T-helper 22 cell (primary cell): ENCODE measurements at places on chromosomes 4 and X.

GRCh38 chr4:3353752-3354454, 61.1 kb downstream of the RGS12 start:
- DNase-seq, result no peak

DNA sequence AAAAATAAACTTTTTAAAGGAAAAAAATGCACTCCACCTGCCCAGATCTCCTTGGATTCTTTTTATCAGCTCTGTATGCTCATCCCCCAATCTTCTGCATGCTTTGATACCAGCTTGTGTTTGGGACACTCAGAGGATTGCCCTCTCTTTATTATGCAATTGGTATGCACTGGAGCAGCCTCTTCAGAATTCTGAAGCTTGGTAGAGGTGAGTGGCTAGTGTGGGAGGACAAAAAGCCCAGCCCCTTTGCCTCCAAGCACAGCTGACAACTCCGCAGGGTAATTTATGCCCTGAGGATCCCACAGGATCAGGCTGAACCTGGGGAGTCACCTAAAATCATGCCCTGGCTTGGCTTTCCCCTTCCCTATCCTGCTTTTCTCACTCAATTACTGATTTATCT, 16.7 kb downstream of the IL21 start:
- DNase-seq, result no peak

DNA sequence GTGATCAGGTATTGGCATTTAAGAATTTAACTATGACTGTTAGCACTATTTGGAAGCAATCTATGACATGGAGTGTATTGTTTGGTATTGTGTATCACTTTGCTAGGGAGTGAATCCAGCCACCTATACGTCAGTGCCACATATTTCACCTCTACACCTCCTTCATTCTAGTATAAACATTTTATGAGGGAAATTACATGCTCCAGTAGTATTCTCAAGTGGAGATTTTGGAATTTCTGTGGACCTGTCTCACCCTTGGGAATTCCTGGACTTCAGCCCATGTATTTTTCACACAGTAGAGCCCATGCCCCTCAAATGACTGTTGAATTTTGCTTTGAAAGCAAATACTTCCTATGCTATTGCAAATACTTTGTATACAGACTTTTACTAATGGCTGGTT, 11.3 kb downstream of the BST1 start:
- no peak for DNase-seq

- no peak for DNase-seq
These were observed 9.1 kb downstream of the CHRDL1 start for GRCh38 chrX:110786486-110786885.

- no peak for DNase-seq
These were observed 44.6 kb downstream of the C4orf33 start for GRCh38 chr4:129140521-129140920.

DNA sequence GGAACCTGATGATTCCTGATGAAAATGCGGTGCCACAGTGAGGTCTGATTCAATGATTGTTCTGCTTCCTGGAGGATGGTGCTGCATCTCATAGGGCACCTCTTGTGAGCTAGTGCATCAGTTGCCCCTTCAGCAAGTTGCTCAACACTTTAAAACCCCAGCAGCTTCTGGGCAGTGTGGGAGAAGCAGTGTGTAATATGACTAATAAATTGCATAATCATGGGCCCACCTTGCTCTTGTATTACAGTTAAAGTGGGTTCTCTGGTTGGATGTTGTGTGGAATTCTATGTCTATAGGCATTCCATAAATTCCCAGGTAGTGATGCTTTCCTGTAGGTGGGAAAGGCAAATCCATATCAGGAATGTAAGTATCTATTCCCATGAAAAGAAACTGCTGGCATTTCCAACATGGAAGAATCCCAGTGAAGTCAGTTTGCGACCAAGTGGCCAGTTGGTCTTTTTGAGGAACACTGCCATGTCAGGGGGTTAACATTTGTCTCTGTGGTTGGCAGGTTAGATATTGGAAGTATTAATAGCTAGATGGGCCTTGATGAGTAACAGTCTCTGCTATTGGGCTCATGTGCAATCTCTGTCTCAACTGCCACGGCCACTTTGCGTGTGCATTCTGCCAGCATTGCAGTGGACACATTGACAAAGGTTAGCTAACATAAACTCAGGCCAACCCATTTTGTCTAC, 121.1 kb upstream of the OTUD4 start:
- DNase-seq, result no peak

GRCh38 chr4:19803406-19803805, 448.3 kb upstream of the SLIT2 start:
- DNase-seq, result no peak

DNA sequence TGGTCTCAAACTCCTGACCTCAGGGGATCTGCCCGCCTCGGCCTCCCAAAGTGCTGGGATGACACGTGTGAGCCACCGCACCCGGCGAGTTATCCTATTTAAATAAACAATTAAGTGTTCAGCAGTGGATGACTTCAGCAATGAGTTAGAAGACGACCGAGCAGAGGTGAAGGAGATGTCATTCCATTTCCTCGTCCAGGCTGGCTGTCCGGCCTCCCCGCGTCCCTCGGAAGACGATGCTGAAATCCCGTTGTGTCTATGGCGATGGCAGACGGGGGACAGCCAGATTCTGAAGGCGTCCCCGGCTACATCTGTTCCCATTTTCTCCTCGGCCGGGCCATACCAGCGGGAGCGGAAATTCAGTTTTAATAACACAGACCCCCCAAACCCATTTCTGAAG, 209.8 kb downstream of the CRLF2 start:
- DNase-seq, result no peak

DNA sequence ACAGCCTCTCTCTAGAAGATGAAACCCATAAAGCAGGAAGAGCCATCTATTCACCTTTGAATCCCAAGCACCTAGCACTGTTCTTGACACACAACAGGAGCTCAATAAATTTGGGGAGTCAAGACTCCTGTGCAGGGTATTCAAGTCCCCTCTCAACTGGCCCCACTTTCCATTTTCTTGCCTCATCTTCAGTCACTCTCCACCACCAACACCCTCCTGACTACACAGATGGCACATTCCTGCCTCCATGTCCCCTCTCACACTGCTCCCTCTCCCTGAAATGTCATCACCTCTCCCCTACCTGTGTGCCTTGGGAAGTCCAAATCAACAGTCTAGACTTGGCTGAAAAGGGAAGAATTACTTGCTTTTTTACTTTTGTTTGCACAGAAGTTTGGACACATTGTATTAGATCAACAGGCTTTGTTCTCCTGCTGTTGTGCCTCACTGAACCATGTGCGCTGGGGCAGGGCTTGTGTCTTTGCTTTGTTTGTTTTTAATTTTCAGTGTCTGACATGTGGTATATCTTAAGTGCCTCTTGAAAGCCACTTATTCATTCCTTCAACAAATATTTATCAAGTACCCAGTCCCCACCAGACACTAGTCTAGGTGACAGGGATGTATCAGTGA, 85.1 kb downstream of the APBB2 start:
- DNase-seq, result no peak

DNA sequence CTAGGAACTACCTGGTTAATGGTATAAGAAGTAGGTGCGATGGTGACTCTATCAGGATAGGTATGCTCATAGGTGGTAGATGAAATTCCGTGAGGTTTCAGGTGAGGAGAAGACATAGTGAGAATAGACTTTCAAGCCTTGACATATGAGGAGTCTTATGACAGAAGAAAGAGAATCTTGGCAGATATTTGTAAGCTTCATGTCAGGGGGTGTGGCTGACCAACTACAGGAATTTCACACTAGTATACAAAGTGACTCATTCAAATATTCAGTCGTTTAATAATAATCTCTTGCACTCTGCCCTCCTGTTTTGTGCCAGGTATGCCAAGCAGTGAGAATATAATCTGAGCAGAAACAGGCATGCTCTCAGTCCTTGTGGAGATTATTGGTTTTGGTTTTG, 22.8 kb downstream of the PACRGL start:
- no peak for DNase-seq

- DNase-seq, result no peak
These were observed 265.3 kb downstream of the FRMPD4 start for GRCh38 chrX:12403474-12404082.

GRCh38 chr4:24002330-24002966, 112.6 kb upstream of the PPARGC1A start:
- DNase-seq, result no peak

DNA sequence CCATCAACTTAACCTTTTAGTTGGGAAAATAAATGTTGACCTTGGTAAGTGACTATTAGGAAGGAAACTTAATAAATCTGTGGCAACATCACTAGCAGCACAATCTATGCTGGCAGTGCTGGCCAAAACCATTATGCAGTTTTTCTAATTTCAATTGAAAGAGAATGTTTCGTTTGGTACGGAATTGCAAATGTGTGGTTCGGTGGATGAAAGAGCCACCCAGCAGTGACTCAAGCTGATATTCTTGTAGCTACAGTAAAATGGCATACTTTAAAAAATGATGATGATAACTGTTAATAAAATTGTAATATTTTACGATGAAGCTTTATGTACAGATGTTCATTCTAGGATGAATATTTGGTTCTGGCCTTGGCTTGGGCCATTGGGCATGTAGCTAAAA, 40.7 kb upstream of the AP1S2 start:
- no peak for DNase-seq

GRCh38 chrX:73758250-73758649, 195.3 kb downstream of the CHIC1 start:
- no peak for DNase-seq

DNA sequence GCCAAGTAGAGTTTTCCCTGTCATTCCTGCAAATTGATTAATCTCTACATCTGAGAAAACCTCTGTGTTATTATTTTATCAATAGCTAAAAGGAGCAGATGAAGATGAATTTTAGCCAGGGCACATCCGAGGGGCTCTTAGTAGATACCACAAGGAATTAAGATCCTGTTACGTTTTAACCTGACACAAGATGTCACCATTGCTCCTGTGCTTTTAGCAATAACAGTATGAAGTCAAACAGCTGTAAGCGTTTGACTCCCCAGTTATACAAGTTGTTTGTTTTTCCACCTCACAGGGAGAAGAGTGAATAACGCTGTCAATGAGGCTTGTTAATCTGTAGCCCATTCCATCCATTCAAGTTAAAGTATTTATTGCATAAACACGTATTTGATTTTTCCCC, 76.0 kb upstream of the AP1S2 start:
- DNase-seq, result no peak

GRCh38 chrX:20418379-20419150, 151.9 kb upstream of the RPS6KA3 start:
- no peak for DNase-seq

GRCh38 chrX:7948483-7948882, 21.3 kb upstream of the PNPLA4 start:
- no peak for DNase-seq

DNA sequence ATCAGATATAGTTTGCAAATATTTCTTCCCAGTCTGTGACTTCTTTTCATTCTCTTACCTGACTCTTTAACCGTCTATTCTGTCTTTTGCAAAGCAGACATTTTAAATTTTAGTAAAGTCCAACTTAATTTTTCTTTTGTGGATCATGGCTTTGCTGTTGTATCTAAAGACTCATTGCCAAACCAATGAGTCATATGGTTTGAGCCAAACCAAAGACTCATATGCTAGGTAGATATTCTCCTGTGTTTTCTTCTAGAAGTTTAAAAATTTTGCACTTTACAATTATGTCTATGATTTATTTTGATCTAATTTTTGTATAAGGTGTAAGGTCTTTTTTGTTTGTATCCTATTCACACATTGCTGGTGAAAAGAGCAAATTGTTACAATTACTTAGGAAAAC, 446.8 kb downstream of the ANKRD50 start:
- DNase-seq, result no peak

- DNase-seq, result no peak
These were observed 2506.6 kb downstream of the ARAP2 start for GRCh38 chr4:33737726-33738125.

- DNase-seq, result no peak
These were observed 78.9 kb upstream of the CNKSR2 start for GRCh38 chrX:21295246-21295820.

- no peak for DNase-seq
These were observed 71.5 kb downstream of the TMEM47 start for GRCh38 chrX:34585561-34585960.

DNA sequence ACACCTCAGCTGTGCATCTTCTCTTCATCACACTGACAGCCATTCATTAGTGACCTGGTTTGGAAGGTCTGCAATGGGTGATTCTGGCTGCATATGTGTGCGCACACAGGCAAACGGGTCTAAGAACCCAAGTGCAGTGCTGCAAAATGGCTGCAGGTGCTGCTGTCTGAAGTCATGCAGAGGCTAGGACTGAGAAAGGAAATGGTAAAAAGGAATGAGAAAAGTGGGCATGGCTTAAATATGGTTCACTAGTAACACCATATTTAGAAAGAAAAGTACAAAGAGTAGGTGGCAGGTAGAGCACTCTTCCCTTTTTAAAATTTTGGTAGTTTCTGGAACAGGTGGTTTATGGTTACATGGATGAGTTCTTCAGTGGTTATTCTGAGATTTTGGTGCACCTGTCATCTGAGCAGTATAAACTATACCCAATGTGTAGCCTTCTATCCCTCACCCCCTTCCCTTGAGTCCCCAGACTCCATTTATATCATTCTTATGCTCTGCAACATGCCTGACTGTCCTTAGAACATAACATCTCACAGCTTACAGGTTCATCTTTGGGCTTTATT, 78.4 kb downstream of the CCNG2 start:
- DNase-seq, result no peak

- no peak for DNase-seq
These were observed 165.1 kb upstream of the POF1B start for GRCh38 chrX:85544609-85545008.

- no peak for DNase-seq
These were observed 22.5 kb upstream of the MYOZ2 start for GRCh38 chr4:119113033-119113655.

DNA sequence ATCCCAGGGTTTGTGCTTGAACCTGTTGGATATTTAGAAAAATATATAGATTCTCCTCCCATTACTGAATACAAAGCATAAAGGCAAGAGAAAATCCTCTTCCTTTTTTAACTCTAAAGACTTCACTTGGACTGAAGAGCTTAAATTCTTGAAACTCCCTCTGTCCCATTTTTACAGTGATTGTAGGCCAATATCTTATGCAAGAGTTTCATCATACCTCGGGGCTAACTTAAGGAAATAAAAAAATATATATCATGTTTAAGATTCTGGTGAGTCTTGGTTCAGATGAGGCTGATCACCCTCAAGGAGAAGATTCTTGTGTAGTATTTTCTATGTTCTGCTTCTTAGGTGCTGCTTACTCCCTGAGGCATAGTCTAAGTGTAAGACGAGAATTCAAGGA, 1449.6 kb downstream of the C4orf33 start:
- no peak for DNase-seq

GRCh38 chr4:54447304-54447703, 210.5 kb upstream of the KIT start:
- no peak for DNase-seq

DNA sequence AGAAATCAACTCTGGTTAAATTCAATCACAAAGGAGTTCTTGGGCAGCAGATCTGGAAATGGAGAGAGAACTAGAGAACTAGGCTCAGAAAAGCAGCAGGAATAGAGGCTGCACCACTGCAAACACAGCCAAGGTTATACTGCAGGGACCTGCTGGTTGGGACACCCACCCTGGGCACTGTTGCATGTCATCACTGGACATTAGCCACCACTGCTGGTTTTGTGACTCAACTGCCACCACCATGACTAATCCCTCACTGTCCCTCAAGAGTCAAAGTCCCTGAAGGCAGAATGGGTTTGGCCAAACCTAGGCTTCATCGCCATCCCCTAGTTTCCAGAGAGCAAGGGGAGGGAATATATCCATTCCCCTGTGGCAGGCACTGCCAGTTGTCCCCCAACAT, 38.1 kb upstream of the IRAK1 start:
- no peak for DNase-seq

- DNase-seq, result no peak
These were observed 317.1 kb upstream of the PABPC4L start for GRCh38 chr4:134518574-134519217.
